Stimulated activated CD8-positive, alpha-beta memory T cell treated with anti-CD3 and anti-CD28 coated beads, Interleukin-15, amount 100 ng/mL, for 4 hours (primary cell): ENCODE measurements at places on chromosomes 13 and 19.

GRCh38 chr13:49951754-49952535, 15.8 kb upstream of the SPRYD7 start:
- DNase-seq, result no peak

GRCh38 chr13:74850893-74851292, 631.1 kb downstream of the TBC1D4 start:
- DNase-seq, result no peak

DNA sequence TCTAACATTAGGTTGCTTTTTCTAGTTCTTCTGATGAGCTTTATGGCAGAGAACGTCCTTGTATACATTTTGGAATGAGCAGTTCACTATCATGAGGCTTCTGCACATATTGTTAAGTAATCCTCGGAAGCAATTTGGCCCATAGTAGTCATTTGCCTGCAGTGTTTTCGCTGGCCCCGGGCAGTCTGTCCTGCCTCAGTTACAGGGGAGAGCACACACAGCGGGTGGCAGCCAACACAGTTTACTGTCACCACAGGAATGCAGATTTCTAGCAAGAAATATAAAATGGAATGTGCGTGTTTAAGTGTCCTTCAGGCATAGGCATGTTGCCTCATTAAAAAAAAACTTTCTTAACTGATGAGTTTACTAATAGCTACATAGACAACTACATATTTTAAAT, 71.5 kb upstream of the GJB6 start:
- no peak for DNase-seq

DNA sequence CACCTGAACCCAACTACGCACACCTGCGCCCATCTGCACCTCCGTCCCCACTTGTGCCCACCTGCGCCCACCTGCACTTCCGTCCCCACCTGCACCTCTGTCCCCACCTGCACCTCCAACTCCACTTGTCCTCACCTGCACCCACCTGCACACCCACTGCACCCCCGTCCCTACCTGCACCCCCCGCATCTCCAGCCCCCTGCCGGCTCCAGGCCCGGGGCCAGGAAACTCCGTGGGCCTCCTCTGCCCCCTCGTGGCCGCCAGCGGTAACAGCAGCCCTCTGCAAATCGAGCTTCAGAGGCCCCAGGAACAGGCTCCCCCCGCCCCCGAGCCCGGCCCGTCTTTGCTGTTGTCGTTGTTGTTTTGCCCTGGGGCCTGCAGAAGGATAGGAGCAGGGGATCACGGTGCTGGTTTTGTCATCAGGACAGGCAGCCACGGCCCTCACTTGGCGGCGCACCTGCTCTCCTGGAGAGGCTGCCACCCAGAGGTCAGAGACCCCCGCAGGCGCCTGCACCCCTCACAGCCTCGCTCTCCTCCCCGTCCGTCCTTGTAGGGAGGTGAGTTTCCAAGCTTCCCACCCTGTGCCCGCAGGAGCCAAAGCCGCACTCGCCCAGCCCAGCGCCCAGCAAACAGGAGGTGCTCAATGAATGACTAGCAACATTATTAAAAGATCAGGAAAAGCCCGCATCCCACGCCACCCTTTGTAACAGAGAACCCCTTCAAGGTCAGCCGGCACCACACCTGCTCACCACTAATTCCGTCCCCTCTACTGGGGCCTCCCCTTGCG, 65.4 kb downstream of the GNG7 start:
- peak; percentile 42 for DNase-seq

GRCh38 chr19:928471-929202, 2.8 kb downstream of the ARID3A start:
- no peak for DNase-seq

DNA sequence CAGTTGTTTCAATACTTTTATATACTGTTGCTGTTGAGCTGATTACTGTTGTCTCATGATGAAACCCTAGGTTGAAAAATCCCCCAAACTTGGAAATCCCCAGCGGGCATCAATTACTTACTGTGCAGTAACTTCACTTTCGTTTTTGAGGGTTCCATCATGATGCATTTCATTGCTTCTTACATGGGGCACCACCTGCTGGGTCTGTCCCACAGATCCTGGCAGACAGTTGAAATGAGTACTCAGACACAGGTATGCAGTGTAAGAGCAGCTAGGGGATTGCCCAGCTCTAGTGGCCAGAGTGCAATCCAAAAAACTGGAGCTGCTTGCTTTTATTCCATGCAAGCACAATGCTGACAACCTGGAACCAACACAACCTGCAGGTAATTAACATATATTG, 132.5 kb upstream of the ZNF91 start:
- no peak for DNase-seq
